T-helper 9 cell (primary cell): ENCODE measurements at places on chromosomes 4 and X.

- DNase-seq = no peak
Observed at GRCh38 chrX:3044196-3044595, 2.9 kb downstream of the ARSF start.

DNA sequence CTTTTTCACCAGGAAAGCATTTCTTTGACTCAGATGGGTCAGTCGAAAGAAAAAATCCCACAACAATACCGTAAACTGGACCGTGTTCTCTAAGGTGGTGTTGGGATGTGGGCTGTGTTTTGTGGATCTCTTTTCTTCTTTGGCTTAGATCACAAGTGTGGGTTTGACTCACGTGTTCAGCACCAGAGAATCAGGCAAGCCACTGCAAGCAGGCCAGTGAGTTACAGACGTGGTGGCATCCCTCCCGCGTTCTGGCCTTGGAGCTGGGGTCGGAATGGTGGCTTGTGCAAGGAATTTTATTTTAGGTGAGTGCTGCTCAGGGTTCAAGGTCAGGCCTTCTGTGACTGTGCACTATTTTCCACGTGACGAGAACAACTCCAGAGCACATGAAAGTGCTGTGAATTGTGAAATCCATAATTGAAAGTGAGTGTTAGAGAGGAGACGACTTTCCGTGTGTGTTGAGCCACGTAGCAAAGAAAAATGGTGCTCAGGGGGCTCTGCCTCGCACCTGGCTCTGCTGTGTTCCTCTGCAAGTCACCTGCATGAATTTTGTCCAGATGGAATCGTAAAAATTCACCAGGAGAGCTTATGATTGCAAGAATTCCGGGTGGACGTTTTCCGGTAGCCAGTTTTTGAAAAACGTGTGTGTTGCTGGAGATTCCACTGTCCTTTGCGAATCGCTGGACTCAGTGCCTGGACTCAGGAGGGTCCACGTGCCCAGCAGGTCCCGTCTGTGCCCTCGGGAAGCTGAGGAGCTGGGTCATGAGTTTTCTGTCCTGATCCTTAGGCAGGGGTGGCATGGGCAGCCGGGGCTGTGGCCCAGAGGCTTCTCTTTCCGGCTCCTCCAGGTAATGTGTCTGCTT lies 33.6 kb upstream of the HGFAC start:
- no peak for DNase-seq

DNA sequence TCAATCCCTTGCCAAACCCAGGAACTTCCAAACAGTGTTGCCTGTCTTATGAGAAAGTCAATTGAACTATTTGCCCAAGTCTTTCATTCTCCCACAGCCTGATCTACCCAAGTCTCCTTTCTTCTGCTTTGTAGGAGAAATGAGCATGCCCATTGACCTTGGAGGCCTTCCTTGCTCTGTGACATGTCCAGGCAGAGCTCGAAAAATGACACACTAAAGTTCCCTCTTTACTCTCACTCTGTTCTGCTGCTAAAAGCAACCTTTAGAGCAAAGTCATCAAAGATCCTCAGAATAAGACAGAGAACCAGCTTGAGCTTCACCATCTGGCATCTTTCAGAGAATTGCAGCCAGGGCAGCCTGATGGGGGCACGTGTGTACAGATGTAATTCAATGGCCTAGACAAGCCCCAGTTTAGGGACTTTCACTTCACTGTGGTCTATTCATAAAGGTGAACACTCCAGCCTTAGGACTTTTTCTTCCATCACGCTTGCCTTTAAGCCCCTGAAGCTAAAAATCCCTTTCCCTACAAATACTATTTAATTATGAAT lies 136.4 kb downstream of the AMELX start:
- DNase-seq = no peak

GRCh38 chr4:135177321-135177720 lies 975.7 kb upstream of the PABPC4L start:
- DNase-seq = no peak

- DNase-seq = no peak
Observed at GRCh38 chr4:52949336-52949735, 87.2 kb downstream of the RASL11B start.

DNA sequence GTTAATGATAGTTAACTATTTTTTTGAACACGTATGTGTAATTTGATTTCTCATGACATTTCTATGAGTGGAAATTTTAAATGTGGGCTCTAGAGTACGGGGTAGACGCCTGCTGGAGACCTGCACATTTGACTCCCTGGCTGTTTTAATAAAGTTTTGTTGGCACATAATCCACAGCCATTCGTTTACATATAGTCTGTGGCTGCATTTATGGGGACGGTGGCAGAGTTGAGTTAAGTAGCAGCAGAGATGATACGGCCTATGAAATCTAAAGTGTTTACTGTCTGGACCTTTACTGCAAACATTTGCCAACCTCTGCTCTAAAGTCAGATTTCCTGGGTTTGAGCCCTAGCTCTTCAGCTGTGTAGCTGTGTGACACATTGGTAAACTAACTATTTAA lies 118.8 kb downstream of the CHRNA9 start:
- no peak for DNase-seq

DNA sequence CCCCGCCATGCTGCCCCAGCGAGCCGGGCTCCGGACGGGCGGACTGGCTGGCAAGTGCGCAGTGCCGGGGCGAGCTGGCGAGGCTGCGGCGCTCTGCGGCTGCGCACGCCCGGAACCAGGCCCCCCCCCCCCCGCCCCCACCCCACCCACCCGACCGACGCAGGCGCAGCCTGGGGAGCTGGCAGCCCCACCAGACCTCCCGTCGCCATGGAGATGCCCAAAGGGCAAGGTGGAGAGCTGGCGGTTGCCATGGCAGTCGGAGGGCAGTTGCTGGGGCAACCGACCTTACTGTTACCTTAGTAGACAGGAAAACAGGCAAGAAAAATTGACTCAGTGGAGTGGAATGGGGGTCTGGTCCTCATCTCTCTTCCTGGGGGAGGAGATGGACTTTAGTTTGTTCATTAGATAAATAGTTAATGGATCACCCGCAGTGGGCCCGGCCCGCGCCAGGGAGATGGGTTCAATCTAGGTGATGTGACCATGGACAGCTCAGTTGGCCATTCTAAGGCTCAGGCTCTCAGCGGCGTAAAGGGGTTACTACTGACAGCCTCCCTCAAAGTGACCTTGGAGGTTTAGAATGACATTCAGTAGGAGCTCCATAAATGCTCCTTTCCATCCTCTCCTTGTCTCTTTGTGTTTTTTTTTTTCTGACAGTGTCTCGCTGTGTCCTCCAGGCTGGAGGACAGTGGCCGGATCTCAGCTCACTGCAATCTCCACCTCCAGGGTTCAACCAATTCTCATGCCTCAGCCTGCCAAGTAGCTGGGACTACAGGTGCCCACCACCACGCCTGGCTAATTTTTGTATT lies at the start of gene PCSK1N:
Gene PCSK1N (minus strand): TSS at position 87 of the 806 bp plus-strand sequence. CDS start 78 bp downstream, at position 9.
- peak; percentile 10 for DNase-seq

GRCh38 chr4:47315346-47315745 lies 148.2 kb downstream of the COMMD8 start:
- no peak for DNase-seq

GRCh38 chr4:22492987-22493386 lies 22.9 kb downstream of the ADGRA3 start:
- DNase-seq = no peak

- DNase-seq = no peak
Observed at GRCh38 chr4:54940996-54941865, 184.2 kb downstream of the KDR start.

- DNase-seq = no peak
Observed at GRCh38 chr4:165151734-165152133, 39.1 kb upstream of the TMEM192 start.

- no peak for DNase-seq
Observed at GRCh38 chr4:86908251-86908657, 16.0 kb upstream of the C4orf36 start.

DNA sequence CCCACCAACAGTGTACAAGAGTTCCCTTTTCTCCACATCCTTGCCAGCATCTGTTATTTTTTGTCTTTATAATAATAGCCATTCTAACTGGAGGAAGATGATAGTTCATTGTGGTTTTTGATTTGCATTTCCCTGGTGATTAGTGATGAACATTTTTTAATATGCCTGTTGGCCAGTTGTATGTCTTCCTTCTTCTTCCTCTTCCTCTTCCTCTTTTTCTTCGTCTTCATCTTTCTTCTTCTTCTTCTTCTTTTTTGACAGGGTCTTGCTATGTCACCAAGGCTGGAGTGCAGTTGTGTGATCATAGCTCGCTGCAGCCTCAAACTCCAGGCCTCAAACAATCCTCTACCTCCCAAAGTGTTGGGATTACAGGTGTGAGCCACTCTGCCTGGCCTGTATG lies 87.4 kb downstream of the CCDC160 start:
- no peak for DNase-seq
